ENCODE measurements at places on chromosomes 11 and 22.

GRCh38 chr11:130480186-130480585 lies 31.7 kb downstream of the ADAMTS15 start:
- no peak for DNase-seq

GRCh38 chr11:20599221-20600019 lies at the start of gene SLC6A5:
Gene SLC6A5 (plus strand): TSS chr11:20599608. CDS start chr11:20599673, 65 bp downstream.
- no peak for DNase-seq

GRCh38 chr11:75644370-75644769 lies 24.5 kb downstream of the MAP6 start:
- no peak for DNase-seq

GRCh38 chr11:765025-765801 lies 12.1 kb downstream of the GATD1 start:
- peak; percentile 27 for DNase-seq

DNA sequence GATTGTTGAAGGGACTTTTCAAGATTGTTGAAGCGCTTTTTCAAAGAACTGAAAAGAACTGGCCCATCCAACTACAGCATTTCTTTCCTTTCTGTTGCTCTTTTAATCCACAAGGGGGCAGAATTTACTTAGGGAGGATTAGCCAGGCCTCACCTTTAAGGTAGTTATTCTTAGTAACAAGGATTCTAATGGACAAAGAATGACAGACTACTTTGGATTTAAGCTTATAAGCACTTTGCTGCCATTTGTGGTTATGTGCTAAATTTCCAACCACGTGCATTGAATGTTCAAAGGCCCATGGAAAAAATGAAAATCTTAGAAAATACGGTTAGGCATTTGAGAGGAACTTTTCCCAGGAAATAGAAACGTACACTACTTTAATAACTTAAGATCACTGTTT lies 49.5 kb upstream of the HSPA8 start:
- no peak for DNase-seq

- DNase-seq: no peak
Observed at GRCh38 chr11:112805658-112806057, 155.6 kb upstream of the NCAM1 start.

GRCh38 chr11:93481696-93482095 lies 61.5 kb downstream of the SMCO4 start:
- DNase-seq: no peak

GRCh38 chr11:31303644-31304180 lies 65.8 kb downstream of the DCDC1 start:
- no peak for DNase-seq

Measured in activated CD8-positive, alpha-beta memory T cell treated with anti-CD3 and anti-CD28 coated beads for 4 hours (primary cell).